Fibroblast of the aortic adventitia (primary cell): ENCODE measurements at places on chromosomes 5 and 9.
A peak's percentile ranks its signal among the peaks of the same experiment; 100 is the strongest.

GRCh38 chr5:1538276-1538675 lies 14.5 kb upstream of the LPCAT1 start:
- no peak for DNase-seq

DNA sequence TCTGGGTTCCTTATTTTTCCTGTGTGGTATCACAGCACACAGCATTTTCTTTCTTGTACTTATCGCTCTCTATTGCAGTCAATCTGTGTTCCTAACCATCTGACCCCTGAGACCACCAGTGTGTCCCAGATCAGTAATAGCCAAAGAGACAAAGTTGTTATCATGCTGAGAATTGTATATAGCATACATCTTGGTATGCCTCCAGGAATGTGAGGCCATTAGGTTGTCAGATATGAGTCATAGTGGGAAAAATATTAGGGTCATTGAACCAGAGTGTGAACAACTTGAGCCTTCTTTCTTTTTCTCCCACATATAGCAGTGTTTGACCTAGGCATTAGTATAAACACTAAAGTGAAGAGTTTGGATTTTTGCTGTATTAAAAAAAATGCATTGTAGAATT lies 106.3 kb downstream of the NDUFAF2 start:
- peak; percentile 51 for DNase-seq

DNA sequence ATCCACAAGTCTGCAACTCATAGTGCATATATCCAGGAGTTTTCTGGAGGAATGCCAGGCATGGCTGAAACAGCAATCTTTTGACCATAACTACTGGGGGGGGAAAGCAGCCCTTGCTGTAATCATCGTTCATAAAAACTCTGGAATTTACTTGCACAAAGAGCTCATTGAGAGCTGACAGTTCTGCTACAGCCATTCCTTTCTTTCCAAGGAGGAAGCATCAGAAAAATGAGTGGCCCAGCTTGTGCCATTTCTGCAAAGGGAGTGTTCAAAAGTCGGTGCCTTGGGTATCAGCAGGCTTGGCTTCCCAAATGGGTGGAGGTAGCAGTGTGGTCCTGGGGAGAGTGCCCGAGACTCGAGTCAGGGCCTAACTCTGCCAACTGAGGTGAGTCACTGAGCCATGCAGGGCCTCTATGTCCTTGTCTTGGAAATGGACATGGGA lies 101.5 kb downstream of the GCNT1 start:
- DNase-seq = peak; percentile 85

- DNase-seq = no peak
These were observed 66.2 kb downstream of the NEK6 start for GRCh38 chr9:124323904-124324303.

DNA sequence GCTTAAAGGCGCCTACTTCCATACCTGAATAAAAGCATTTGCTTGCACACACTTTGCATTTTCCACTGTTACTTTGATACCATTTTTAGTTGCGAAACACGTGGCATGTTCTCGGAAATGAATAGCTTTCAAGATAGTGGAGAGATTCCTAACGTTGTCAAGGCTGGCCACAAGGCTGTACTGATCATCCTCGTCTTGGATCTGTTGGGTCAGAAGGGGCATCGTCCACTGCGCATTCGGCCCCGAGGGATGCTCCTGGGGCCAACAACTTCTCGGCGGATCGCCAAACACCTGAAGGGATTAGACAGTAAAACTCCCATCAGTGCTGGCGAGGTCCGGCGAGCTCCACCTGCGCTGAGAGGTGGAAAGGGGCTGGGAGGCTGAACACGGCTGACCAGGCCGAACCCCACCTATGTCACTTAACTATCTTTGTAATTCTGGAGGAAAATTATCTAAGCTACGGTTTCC lies 599 bp downstream of the RAD1 start:
- DNase-seq = peak; percentile 39

DNA sequence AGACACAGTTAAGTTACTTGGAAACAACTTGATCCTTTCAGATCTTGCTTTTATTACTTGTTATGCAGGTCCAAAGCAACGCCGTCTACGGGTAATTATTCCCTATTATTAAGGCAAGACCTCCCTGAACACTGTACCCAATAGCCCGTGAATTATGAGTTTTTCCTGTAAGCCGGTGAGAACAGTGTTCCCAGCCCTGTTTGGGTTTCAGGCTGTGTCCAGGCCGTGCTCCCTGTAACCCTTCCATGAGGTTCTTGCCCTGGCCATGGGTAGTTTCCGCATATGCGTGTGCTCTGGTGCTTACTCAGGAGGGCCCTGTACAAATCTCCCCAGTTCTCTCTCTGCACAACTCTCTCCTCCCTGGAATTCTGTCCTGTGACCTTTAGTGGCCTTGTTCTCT lies 65.6 kb upstream of the CNOT6 start:
- no peak for DNase-seq

- no peak for DNase-seq
These were observed 466.2 kb upstream of the PAPPA start for GRCh38 chr9:115687356-115687755.

DNA sequence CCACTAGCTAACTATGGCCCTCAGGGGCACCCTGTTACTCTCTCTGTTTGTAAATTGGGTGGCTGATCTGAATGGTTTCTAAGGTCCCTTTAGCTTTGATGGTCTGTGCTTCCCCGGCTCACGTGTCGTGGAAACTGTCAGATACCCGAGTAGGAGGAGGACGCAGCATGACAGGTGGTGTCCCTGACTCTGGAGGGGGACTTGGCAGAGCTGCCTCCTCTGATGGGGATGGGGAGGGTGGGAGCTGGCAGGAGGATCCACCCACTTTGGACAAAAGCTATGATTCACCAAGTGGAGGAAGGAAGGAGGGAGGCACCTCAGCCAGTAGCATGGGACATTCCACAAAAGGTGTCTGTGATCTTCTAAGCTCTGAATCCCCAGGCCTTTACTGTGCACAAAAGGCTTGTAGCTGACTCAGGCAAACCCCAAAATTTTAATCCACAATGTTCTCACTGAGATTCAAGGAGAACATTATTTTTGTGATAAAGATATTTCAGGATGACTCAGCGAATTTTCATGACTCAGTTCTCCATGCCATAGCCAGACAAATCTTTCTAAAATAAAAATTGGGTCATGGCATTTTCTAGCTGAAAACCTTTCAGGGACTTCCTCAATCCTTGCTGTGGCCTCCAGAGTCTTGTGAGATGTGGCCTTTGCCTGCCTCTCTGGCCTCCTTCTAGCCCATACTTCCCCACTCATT lies 131.0 kb upstream of the BRINP1 start:
- peak; percentile 0 for DNase-seq

DNA sequence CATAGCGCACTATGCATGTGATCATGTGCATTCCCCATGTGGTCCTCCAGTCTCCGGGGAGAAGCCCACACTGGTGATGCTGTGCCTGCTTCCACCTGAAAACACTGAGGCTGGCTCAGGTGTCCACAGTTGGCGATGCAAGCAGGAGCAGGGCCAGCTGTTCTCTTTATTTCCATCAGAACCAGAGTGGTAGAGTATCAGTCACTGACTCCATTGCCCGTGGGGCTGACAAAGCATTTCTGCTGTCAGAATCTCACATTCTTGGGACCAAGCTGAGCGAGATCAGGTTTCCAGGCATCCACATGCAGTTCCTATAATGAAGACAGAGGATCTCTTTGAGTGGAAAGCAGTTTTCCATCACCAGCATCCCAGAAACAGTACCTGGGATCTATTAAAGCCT lies 52.5 kb downstream of the GADD45G start:
- no peak for DNase-seq

DNA sequence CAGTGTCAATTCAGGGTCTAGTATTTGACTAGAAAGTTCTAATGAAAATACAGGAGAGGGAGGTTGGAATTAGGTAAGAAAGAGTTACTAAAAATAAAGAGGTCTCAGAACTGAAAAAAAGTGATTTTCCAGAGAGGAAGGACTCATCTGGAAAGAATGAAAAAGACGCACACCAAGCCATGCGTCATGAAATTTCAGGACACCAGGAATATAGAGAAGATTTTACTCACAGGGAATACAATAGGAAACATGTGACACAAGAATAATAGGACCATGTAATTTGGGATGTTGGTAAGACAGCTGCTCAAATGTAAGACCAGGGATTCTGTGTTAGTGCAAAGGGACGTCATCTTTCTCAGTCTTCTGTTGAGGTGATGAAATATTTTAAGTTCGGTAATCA lies 224.7 kb downstream of the GDNF start:
- peak; percentile 94 for DNase-seq

DNA sequence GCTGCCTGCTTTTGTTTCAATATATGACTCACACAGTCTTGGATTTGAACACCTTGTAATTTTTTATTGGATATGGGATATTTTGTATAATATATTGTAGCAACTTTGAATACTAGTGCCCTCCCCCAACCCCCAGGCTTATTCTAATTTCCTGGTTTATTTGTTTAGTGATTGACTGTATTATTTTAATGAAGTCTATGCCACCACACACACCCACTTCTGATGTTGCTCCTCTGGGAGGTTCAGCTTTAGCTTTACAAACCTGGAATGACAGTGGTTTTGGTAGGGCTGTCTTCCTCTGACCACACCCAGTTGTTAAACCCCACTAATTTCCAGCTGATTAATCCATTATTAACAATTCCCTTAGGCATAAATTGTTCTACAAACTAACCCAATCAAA lies 206.1 kb upstream of the NFIL3 start:
- no peak for DNase-seq

GRCh38 chr5:130222573-130222972 lies 318.3 kb downstream of the CHSY3 start:
- DNase-seq = peak; percentile 33

DNA sequence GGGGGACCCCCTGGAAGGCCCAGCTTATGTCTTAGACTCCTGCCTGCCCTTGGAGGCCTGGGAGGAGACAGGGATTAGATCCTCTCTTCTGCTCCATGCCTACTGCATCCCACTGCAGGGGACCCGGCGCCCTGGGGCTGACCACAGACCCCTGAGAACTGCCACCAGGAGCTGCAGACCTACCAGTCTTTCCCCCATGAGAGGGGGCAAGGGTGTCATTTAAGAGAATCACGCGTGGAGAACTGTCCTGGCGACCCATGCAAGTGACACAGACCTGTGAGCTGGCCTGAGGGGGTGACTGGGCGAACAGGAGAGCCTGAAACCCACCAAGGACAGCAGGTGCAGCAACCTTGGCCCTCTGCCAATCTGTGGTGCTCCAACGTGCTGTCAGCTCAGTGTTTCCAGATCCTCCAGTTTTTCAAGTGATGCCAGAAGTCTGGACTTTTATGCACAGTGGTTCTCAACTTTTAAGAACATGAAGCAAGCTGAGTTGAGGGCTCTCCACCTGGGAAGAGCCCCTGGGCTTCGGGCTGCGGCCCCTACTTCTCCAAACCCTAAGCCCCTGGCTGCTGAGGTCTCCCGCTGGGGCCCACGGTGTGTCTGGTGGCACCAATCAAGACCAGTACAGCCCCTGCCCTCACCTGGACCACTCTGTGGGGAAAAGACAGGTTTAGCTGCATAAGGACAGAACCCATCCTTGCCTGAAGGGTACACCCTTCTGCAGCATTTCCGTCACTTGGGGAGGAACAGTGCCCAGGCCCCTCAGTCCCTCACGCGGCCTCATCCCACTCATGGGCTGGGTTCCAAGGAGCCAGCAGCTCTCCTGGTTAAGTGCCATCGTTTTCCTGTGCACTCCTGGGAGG lies 18.2 kb downstream of the GFPT2 start:
- no peak for DNase-seq

DNA sequence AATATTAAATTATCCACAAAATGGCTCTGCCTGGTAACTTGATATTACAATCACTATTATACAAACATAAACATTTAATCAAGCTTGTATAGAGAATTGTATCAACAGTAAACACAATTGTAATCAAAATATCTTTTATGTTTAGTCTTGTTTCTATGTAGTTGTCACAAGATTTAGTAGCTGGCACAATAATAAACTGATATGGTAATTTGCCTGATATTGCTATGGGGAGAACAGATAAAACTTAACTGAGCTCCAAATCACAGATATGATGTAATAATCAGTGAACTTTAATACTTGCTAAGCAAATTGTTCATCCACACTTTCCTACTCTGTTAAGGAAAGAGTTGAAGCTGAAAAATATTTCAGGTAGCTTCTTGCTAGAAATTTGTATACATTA lies 189.8 kb downstream of the MPDZ start:
- DNase-seq = no peak
